ENCODE measurements at places on chromosomes 2 and 18.

- DNase-seq: peak; percentile 98
Observed at GRCh38 chr18:77811503-77811902, 561.9 kb downstream of the GALR1 start.

DNA sequence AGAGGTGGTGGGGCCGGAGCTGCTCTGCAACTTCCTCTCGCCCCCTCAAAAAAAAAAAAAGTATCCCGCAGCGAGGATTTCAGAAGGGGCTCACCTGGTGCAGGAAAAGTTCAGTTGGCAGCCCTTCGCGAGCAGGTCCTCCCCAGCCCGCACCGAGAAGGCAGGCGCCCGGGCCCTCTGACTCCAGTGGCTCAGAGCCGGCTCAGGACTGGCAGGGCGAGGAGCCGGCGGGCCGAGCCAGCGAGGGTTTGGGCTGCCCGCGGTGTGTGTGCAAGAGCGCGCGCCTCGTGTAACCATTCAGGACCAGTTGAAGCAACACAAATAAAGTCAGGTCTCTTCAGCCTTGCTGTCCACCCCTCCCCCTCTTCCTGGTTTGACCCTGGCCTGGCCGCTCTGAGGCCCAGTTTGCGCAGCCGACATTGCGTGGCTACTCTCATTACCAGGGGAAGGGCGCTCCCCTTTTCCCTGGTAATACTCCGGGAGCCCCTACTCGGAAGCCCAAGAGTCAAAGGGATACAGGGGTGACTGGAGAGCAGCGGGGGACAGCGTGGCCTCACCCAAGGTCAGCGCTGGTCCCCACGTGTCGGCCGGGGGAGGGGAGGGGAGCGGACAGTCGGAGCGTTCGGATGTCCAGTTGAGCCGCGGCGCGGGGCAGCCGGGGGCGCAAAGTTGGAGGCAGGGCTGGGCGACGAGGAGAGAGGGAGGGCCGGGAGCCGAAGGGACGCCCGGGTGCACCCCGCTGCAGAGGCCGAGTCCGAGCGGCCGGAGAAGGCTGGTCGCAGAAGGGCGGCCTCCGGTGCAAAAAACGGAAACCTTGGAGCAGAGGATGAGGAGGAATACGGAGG is 12.3 kb downstream of the EN1 start:
- no peak for DNase-seq

- no peak for DNase-seq
Observed at GRCh38 chr2:233707940-233708644, 4.6 kb upstream of the UGT1A5 start.

DNA sequence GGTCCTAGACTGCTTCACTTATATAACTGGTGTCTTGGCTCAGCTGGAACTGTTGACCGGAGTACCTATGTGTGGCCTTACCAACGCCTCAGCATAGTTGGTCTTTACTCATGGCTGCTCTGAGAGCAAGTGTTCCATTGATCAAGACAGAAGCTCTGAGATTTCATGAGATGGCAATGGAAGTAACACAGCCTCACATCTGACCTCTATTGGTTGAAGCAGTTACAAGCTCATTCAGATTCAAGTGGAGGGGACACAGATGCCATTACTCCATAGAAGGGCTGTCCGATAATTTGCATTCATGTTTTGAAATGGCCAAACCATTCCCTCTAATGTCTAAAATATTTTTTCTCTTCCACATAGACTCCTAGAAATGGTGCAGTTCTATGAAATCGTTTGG is 46.4 kb upstream of the STK39 start:
- DNase-seq: no peak

DNA sequence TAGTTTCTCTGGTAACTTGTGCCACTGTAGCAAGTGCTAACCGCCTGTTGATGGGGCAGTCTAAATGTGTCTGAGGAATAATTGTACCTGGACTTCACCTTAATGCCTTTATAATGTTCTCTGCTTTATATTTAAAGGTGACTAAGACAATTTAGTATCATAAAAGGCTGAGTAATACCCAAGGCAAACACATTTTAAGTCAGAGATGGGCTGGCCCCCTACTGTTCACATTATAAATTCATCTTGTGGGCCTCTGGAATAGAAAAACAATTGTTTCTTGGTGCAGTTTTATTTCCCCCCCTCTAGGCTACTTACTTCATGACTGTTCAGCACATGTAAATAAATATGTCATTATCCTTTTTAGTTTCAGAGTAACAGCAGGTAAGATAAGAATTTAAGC is 559.3 kb upstream of the PIK3C3 start:
- no peak for DNase-seq

DNA sequence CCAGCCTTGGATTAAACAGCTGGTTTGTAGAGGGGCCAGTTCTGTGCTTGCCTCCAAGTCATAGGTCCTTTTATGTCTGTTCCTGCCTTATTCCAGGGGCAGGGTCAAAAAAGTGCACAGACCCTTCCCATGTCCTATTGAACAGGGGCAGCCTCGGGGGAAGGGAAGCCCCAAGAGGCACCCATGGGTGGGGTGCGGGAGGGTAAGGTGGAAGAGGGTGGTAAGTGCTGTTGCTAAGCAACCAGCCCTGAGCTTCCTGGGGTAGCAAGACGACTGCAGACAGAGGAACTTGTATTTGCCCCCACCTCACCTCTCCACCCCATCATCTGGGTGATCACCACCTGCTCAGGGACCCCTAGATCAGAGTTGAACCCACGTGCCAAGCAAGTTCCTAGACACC is 7.7 kb downstream of the DNMT3A start:
- no peak for DNase-seq

DNA sequence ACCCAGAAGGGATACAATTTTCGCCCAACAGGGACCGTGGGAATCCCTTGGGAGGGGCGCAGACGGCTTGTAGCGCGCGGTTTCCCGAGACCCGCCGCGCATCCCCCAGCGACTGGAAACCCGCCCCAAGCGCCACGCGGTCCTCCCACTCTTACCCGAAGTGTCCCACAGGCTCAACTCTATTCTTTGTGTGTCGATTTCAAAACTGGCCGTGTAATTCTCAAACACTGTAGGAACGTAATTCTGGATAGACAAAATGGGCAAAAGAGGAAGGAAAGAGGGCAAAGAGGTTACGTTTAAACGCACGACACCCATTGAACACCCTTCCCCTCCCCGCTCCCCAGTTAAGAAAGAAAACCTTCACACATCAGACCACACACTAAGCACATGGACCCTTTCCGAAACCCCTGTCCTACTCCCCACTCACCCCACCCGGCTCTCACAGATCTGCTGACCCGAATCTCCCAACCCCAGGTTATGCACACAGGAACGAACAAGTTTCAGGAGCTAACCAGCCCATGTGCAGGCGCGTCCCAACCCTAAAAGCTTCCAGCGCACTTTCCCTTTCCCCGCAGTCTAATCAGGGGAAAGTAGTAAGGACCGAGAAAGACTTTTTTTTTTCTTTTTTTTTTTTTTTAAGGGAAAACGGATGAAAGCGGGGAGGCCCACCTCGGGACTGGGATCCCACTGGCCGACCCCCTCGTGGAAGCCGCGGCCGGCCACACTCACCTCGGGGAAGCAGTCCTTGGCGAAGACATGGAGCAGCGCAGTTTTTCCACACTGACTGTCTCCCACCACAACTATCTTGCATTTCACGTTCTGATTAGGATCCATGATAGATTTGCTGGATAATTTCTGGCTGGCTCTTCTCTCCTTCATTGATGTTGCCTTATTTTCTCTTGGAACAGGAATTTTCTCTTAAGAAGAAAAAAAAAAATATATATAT is 655 bp downstream of the RND3 start:
- DNase-seq: peak; percentile 62

DNA sequence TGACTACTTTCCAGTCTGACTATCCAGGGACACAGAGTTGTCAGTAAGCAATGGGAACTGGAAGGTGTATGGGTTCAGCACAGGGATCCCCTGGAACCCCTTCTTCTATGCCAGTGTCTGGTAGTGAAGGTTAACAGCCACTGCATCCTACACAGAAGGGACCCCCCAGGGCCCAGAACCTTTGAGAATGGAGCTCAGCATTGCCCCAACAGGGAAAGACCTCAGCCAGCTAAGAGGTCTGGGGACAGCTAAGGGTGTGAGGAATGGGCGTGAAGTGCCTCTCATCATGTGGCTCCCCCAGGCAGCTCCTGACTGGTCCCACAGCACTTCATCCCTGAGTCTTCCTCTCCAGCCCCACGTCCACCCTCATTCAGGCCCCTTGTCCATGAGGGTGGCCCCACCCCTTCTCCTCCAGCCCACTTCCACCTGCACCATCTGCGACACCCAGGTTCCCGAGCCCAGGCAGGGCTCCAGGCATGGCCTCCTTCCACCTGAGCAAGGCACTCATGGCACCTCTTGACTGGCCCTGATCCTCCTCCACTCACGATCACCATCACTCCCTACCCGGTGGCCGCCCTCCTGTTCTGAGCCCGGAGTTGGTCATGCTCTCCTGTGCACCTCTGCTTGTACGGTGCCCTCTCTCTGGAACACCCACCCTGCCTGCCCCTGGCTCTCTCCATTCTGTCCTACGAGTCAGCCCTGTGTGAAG is 77.1 kb downstream of the SFXN5 start:
- no peak for DNase-seq

GRCh38 chr2:141055531-141055930 is 1075.3 kb downstream of the LRP1B start:
- DNase-seq: no peak

- DNase-seq: no peak
Observed at GRCh38 chr18:8705961-8706790, 820 bp downstream of the MTCL1 start.

Data from NCI-H345 (cell line).